WTC11 (cell line): ENCODE measurements at places on chromosomes 2 and 18. TPM values are rescaled to one million over a fixed set of nuclear protein-coding genes. Genes with fewer than 3 reads are reported as not detected.

Gene SERPINB2
- total RNA-seq, result not detected in 3 replicates

Gene MYO5B
- 7.0 to 8.7 TPM (median 7.4 TPM) in 3 replicates for total RNA-seq

Gene BOK
- total RNA-seq, result 35.1 to 39.4 TPM (median 37.4 TPM) in 3 replicates

Gene ERMN
- total RNA-seq, result 0.50 to 0.59 TPM in 2 of 3 replicates, not detected in the other

Gene ANKRD62
- total RNA-seq, result not detected in 3 replicates

Gene OTOS
- total RNA-seq, result not detected in 3 replicates

Gene BCL11A
- 45.0 to 53.2 TPM (median 46.8 TPM) in 3 replicates for total RNA-seq

Gene PARD6G
- total RNA-seq, result 13.0 to 14.4 TPM (median 13.6 TPM) in 3 replicates

Gene CFAP65
- 0.44 to 1.0 TPM (median 0.48 TPM) in 3 replicates for total RNA-seq

Gene VWC2L
- total RNA-seq, result not detected in 3 replicates

Gene SERPINB12
- not detected in 3 replicates for total RNA-seq

- H3K27me3 ChIP-seq, result no peaks in the 10 kb centered on the region
- H3K27ac ChIP-seq, result no peak overlapping the region
- peaks cover 4% of the 10 kb centered on the region; the same call in 1 of the 2 replicates for H3K4me1 ChIP-seq
- H3K36me3 ChIP-seq, result peaks cover 29% of the 10 kb centered on the region
These were observed 70.2 kb upstream of the GALNT3 start for GRCh38 chr2:165864296-165864695.

DNA sequence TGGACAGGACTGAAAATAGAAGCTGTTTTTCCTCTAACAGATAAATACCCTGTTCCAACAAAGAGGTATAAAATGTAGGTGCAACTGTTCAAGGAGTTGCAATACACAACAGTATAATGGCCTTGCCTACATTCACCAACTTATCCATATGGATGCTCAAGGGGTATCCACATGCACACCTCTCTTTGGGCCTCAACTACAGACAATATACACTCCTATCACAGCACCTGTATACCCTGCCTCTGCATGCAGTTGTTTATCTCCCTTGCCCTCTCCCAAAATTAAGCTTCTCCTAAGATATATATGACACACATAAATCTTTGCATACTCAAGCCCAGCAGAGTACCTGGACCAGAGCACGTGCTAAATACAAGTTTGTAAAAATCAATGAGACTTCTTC, 37.3 kb downstream of the DARS1 start:
- H3K4me3 ChIP-seq, result no peak overlapping the region
- DNase-seq, result no peak
- H3K27ac ChIP-seq, result peak overlapping the region; percentile 10
- peaks cover 18% of the 10 kb centered on the region for H3K36me3 ChIP-seq
- H3K27me3 ChIP-seq, result no peaks in the 10 kb centered on the region

DNA sequence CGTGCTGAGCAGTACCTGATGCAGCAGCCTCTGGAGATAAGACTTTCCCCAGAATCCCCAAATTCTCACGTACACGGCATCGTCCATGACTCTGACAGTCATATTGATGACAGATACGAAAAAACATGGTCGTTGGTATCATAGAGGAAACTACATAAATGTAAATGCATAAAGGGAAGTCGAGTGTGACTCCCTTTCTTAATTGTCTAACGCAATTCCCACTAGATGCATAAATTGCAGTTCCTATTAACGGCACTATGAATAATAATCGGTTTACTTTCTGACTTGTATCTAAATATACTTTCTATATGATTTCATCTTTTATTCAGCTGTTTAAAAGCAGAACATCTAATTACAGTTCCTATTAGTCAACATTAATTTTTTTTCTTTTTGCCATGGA, 322.6 kb upstream of the REV1 start:
- H3K36me3 ChIP-seq, result no peaks in the 10 kb centered on the region
- no peak for DNase-seq
- H3K4me1 ChIP-seq, result peaks cover 9% of the 10 kb centered on the region; the same call in 1 of the 2 replicates
- no peaks in the 10 kb centered on the region for H3K27me3 ChIP-seq
- H3K4me3 ChIP-seq, result no peak overlapping the region
- no peak overlapping the region for H3K27ac ChIP-seq

DNA sequence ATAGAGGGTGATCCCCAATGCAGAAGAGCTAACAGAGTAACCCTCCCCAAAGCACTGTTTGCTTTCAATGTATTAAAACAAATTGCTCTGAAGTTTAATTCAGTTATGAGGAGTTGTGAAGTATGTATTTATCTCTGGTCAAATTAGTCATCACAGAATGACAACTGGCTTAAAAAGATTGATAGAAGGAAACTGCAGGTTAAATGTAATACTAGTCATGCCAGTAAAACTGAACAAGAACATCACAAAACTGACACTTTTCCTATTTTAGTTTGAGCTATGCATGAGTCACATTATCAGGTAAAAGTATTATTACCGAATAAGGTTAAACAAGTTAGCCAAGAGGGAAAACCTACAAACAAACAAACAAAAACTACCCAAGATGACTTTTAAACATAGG, 99.0 kb upstream of the ACVR1C start:
- no peak overlapping the region for H3K4me3 ChIP-seq
- no peak overlapping the region for H3K27ac ChIP-seq
- H3K27me3 ChIP-seq, result no peaks in the 10 kb centered on the region
- peaks cover 41% of the 10 kb centered on the region for H3K36me3 ChIP-seq
- DNase-seq, result no peak

DNA sequence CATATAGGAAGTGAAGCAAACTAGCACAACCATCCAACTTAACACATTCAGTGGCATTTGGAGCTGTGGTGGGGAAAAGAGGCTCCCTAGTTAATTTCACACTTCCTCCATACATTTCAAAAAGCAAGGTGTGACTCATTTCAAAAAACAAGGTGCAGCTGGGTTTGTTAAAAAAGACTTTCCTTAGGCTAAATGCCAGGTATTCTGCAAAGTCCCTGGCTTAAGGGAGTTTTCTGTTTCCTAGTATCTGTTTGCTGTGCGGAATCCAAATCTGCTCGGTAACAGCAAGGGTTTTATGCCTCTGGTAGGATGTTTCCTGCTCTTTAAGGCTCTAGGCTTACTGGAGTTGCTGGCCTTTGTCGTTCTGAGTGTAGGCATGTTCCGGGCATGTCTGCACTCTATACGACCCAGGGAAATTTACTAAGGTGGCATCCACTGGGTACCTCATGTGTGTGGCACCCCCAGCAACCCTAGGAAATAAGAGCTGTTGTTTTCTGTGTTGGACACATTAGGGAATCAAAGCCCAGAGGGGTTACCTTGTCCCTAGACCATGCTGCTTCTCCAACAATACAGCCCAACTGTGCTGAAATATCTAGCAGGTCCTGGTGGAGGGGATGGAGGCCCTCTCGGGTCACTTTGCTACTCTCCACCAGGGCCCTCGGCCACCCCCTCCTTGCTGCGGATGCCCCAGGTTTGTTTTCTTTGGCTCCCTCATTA, 634 bp upstream of the MSGN1 start:
- H3K27me3 ChIP-seq, result peaks cover 5% of the 10 kb centered on the region
- H3K4me3 ChIP-seq, result no peak overlapping the region
- H3K27ac ChIP-seq, result 0 out of 2 replicates have a peak overlapping the region, but pooled peaks have one; percentile 28
- H3K36me3 ChIP-seq, result no peaks in the 10 kb centered on the region
- peaks cover 25% of the 10 kb centered on the region for H3K4me1 ChIP-seq

DNA sequence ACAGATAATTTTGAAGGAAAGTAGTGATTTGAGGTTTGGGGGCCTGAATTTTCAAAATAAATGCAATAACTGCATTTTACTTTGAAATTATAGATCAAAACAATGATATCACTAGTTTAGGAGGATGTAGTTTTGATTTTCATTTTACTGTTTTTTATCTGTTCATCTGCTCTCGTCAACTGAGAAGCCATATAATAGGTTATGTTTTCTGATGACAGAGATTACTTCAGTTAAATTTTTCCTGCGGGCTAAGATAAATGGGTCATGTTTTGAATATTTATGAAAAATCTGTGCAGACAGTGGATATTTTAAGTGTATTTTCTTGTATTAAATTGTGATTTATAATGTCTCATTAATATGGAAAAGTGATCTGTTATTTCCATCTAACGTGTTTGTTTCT, 573.4 kb downstream of the CPS1 start:
- no peak for DNase-seq
- H3K36me3 ChIP-seq, result no peaks in the 10 kb centered on the region
- H3K27me3 ChIP-seq, result no peaks in the 10 kb centered on the region
- peaks cover 9% of the 10 kb centered on the region for H3K4me1 ChIP-seq
- H3K27ac ChIP-seq, result no peak overlapping the region

DNA sequence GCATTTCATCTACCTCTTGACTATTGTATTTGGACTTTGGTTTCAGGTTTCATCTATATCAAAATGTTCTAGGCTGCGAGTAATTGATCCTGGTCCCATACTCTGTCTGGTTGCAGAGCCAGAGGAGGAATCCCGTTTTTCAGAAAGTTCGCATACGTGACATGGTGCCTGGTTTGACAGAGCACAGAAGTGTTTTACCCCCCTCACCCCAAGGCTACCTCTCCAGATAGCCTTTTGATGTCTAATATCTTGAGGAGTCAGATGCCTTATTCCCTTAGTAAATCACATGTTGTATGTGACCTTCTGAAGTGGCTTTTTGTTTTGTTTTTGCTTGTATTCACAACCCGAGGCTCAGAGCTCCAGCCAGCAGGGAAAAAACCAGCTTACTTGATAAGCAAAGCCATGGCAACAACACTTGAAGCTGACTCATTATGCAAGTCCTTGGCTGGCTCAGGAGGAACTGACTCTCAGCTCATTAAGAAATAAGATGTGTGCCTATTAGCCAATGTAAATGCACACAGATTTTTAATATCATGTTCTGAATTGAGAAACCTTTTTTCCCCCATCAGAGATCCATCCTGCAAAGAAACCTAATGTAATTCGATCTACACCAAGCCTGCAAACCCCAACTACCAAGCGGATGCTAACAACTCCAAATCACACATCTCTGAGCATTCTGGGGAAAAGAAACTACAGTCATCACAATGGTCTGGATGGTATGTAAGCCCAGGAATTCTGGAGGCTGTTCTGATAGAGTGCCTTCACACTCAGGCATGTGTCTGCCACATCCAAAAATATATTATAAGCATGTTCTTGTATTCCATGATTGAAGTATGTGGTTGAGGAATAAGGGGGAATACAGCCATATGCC, 41.4 kb downstream of the OXER1 start:
- H3K4me1 ChIP-seq, result peaks cover 14% of the 10 kb centered on the region
- H3K36me3 ChIP-seq, result peaks cover 8% of the 10 kb centered on the region; the same call in 1 of the 2 replicates
- no peaks in the 10 kb centered on the region for H3K27me3 ChIP-seq
- no peak for DNase-seq
- no peak overlapping the region for H3K4me3 ChIP-seq

DNA sequence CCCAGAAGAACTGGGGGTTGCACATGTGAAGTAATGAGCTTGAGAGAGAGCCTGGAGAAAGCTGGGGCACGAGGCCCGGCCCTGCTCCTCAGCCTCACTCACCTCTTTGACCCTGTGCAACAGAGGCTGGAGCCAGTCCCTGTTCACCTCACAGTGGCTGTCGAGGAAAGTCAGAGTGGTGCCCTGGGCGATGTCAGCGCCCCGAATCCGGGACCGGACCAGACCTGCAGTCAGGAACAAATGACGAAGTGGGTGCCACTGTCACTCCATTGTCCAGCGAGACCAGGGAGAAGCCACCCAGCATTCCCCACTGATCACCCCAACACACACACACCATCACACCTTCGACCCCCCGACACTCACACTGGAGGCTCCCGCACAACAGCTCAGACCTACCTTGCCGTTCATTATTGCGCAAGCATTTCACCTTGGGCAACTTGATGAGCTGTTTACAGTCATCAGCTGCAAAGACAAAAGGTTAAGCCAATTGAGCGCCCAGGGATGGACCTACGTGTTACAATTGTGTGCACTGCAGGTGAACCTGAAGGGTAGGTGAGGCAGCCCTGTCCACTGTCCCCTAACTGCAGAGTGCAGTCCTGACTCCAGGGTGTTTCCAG, 148.4 kb upstream of the CAPN13 start:
- no peaks in the 10 kb centered on the region for H3K36me3 ChIP-seq
- H3K4me1 ChIP-seq, result peaks cover 9% of the 10 kb centered on the region
- no peak overlapping the region for H3K4me3 ChIP-seq
- no peak overlapping the region for H3K27ac ChIP-seq

DNA sequence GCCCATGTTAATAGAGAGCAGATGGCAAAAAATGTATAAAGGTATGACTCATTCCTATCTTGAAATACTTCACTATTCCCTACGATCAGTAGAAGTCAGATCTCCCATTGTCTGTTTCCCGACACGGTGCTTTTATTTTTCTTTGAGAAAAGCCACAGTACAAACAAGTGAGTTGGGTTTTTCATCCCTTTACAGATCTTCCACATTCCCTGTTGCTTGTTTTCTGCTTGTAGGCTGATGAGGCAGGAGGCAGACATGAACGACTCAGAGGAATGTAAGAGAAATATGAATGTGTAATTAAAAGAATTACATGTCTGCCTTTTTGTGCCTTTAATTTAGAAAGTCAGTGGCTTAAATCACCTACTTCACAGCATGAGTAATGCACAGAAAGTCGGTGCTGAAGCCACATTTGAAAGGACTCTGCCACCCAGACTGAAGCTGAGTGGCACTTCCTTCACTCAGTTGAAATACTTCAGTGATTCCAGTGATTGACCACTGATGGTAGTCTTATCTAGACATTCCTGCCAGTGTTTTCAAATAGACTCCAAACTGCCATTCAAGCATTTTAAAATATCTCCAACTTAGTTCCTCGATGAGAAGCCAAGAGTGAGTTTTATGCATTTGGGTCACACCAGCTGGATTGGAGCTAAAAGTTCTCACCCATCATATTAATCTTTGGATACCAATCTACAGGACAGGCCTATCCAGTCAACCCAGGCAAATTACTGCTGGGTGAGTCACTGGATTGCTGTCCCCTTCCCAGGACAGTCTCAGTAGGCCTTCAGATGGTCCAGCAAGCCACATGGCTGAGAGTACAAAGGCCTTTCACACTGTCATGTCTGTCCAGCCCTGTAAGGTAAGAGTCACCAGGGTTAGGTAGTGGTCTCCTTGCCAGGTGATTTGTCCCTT, 79.0 kb downstream of the COLEC12 start:
- DNase-seq, result no peak
- H3K36me3 ChIP-seq, result no peaks in the 10 kb centered on the region
- H3K27ac ChIP-seq, result no peak overlapping the region
- H3K27me3 ChIP-seq, result no peaks in the 10 kb centered on the region; the same call in 1 of the 2 replicates

GRCh38 chr2:160812830-160813505, 319.4 kb upstream of the RBMS1 start:
- H3K27ac ChIP-seq, result no peak overlapping the region
- no peaks in the 10 kb centered on the region for H3K27me3 ChIP-seq

GRCh38 chr2:99975386-99975785, 167.0 kb downstream of the AFF3 start:
- peaks cover 17% of the 10 kb centered on the region for H3K4me1 ChIP-seq
- H3K4me3 ChIP-seq, result no peak overlapping the region
- H3K27ac ChIP-seq, result no peak overlapping the region

- H3K4me1 ChIP-seq, result peaks cover 9% of the 10 kb centered on the region
- H3K36me3 ChIP-seq, result no peaks in the 10 kb centered on the region
- H3K27ac ChIP-seq, result no peak overlapping the region
- H3K27me3 ChIP-seq, result no peaks in the 10 kb centered on the region
- H3K4me3 ChIP-seq, result no peak overlapping the region
These were observed 56.5 kb downstream of the TPGS2 start for GRCh38 chr18:36772241-36772723.

DNA sequence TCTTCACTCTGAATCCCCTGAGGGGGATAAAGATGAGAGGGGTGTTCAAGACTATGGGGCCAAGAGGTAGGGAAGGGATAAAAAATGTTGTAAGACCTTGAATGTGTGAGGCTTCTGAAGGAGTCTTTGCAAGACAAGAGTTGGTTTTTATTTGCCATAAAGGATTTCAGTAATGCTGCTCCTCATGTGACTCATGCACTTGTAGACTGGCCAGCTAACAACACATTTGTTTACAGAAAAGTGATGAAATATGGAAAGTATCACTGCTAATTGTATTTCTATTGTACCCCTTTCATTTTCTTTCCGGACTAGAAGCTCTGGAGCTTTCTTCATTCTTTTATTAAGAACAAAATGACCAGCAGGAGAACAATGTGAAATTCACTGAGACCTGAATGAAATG, 782.1 kb downstream of the EPHA4 start:
- H3K36me3 ChIP-seq, result no peaks in the 10 kb centered on the region; the same call in none of the 2 replicates
- H3K4me3 ChIP-seq, result no peak overlapping the region
